HT-29 (cell line): ENCODE measurements at places on chromosomes 1 and 21.

DNA sequence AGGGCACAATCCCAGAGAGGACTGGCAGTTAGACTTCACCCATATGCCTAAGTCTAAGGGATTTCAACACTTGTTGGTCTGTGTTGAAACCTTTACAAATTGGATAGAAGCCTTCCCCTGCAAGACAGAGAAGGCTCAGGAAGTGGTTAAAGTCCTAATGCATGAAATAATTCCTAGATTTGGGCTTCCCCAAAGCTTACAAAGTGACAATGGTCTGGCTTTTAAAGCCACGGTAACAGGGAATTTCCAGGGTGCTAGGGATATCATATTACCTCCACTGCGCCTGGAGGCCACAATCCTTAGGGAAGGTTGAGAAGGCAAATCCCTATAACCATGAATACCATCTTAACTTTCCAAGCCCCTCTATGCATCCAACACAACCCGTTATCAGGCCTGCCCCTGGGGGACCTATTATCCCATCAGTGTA, 3.3 kb upstream of the FMO4 start:
- DNase-seq, result no peak

- DNase-seq, result no peak
These were observed 44.0 kb downstream of the TBX15 start for GRCh38 chr1:118944133-118944532.

GRCh38 chr21:16250273-16250672, 520.5 kb downstream of the USP25 start:
- no peak for DNase-seq

GRCh38 chr1:118184739-118185083, 317 bp downstream of the SPAG17 start:
- DNase-seq, result no peak

DNA sequence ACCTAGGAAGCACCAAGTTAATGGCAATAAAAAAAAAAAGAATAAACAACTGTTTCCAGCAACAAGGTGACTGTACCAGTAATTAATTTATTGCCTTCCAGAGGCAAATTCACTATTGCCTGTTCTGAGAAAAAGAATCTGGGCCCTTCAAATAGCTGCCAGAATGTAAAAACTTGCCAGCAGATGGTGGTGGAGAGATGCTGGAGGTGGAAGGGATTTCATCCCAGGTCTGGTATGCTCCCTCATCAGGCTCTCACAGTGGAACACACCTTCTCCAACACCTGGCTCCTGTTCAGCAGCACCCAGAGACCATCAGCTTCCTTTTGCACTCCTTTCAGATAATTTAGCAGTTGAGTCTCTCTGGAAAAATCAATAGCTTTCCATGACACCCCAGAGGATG, 792.9 kb upstream of the ADAMTS5 start:
- no peak for DNase-seq

- no peak for DNase-seq
These were observed 8.6 kb downstream of the ZNF281 start for GRCh38 chr1:200401263-200401662.

DNA sequence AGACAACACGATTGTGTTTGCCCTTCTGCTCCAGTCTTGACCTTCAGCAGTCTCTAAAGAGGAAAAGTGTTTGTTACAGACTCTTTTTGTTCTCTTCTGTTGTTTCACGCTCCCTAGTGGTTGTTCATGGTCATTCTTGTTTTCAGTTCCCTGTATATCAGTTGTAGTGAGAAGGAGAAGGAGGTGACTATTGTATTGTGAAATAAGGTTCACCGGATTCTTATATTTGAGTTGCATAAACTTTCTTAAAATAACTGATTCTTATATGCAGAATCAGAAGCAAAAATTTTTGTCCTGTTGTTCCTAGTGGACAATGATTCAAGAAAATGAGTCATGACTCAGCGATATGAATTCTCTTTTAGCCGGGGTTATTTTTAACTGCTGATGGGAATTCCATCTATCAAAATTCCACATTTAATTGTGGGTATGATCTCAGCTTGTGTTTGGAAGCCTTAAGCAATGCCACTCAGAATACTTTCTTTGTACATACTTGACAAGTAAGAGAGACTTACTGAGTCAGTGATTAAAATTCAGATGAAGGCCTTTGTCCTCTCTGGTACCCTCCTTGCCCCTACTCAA, 152.2 kb downstream of the CLEC20A start:
- DNase-seq, result peak; percentile 70

DNA sequence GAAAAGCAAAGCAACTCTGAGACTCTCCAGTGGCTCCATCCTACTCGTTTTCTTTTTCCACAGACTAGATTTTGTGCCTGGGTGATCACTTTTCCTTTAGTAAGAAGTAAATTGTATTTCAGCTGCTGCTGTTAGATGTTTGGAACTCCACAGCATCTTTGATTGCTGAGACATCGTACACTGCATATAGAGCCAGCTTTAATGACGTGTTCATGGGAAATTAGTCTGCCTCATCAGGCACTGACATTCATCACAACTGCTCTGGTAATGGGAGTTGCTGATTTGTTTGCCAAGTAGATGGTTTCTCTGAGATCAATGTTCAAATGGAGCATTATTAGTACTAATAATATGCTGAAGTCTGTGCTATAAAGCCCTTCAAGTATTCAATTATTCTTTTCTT, 573.8 kb upstream of the NR5A2 start:
- no peak for DNase-seq

GRCh38 chr1:119673171-119673940, 25.3 kb upstream of the ZNF697 start:
- peak; percentile 38 for DNase-seq

GRCh38 chr1:202075389-202075788, 47.3 kb upstream of the GPR37L1 start:
- no peak for DNase-seq

GRCh38 chr21:28066596-28067387, 925.9 kb downstream of the LTN1 start:
- no peak for DNase-seq

- DNase-seq, result no peak
These were observed 20.3 kb upstream of the ADGRB2 start for GRCh38 chr1:31784356-31785019.

- DNase-seq, result no peak
These were observed 88.5 kb upstream of the GPR88 start for GRCh38 chr1:100449477-100449876.

GRCh38 chr1:9249534-9250410, 15.2 kb downstream of the H6PD start:
- no peak for DNase-seq

DNA sequence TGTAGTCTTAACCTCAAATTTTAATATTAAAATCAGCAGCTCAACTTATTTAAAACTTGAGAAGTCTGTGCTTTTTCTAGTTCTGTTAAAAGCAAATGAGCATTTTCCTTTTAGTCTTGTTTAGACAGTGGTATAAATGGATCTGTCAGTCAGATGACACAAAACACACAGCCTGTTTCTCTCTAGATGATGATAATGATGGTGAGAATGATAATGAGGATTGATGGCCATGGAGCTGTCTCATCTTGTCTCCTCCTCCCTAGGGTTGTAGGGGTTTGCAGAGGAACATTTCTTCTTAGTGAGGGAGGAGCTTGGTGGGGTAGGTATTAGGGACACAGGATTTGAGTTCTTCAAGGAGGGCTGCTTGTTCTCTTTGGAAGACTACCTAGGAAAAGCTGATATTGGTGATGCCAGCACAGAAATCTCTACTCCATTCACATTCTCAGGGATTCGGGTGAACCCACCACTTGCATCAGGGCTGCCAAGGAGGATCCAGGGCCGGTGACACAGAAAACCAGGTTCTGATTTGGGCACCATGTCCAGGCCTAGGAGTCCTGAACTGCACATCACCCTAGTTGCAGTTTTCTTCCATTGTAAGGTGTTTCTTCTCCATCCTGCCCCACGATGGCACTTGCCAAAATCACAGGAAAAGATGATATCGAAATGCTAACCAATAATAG, 147.6 kb downstream of the RHOU start:
- no peak for DNase-seq

- DNase-seq, result no peak
These were observed 219.7 kb downstream of the NFIA start for GRCh38 chr1:61301824-61302657.

- DNase-seq, result peak; percentile 6
These were observed 28.5 kb downstream of the ANP32E start for GRCh38 chr1:150207281-150207971.

DNA sequence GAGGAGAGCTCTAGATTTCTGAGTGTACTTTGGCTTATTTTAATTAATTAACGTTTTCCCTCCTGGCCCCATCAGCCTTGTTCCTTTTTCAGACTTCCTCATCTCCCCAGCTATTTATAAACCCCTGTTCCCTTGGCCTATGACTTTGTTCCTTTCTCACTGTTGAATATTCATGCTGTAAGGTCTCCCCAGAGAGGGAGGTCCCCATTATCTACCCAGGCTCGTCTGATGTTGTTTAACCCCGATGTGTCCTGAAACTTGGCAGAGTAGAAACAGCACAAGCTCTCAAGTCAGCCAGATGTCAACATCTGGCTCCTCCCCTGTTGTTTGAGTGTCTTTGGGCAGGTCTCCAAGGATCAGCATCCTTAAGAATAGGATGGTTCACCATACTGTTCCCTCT, 153.6 kb downstream of the HIVEP3 start:
- no peak for DNase-seq

GRCh38 chr1:179510038-179510437, 65.7 kb downstream of the NPHS2 start:
- no peak for DNase-seq

GRCh38 chr1:235461954-235462353, 42.3 kb downstream of the B3GALNT2 start:
- no peak for DNase-seq

- no peak for DNase-seq
These were observed at the start of gene IFI16 for GRCh38 chr1:159009704-159010361. Gene IFI16 (plus strand): TSS chr1:159009907. CDS start chr1:159014681, 4,774 bp downstream.

DNA sequence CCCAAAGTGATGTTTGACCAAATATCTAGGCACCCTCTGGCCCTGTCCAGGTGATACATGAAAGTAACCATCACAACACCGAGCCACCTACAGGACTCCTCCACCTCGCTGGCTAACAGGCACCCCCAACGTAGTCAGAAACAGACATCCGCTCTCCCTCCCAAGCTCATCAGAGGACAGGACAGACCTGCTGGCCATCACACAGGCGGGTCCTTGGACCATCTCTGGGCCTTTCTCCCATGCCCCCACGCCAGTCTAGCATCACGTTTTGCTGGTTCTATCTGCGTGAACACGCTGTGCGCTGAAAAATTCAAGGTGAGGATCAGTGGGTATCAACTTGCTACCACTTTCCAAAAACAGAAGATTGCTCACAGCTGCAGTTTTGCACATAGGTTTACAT, 21.4 kb upstream of the ADARB1 start:
- DNase-seq, result no peak

DNA sequence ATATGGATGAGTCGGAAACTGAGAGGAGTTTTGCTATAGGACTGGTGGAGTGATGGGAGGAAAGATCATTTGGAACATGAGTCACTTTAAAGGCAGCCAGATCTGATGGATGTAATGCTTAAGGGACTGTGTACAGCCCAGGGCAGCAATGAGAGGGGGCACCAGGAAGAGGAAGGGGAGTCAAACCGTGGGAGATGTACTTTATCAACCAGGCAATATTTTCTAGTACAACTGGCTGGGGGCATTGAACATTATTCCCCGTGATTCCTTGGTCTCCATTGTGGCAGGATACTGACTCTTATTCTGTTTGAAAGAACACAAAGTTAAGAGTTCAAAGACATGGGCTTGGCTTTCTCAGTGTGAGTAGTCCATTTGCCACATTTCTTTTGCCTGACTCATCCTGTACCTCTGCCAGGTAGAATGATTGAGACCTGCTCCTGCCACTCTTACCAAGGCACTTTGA, 268.2 kb upstream of the NR5A2 start:
- DNase-seq, result peak; percentile 77

DNA sequence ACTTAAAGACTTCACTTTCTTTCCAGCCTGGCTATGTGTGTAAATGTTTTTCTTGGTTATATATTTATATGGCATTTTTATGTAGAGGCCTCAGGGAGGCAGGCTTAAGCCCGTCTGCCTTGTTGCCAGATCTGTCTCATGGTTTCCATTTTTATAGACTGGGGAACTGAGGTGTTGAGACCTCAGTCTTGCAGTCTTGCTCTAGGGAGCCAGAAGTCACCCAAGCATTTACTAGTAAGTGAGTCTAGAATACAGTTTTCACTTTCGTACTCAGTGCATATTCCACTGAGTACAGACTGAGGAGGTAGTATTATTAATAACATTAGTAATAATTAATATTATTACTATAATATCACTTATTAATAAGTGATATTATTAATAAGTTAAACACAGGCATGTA, 161.4 kb downstream of the UCK2 start:
- DNase-seq, result no peak

GRCh38 chr21:16044676-16045075, 314.9 kb downstream of the USP25 start:
- DNase-seq, result no peak

- peak; percentile 39 for DNase-seq
These were observed 77.8 kb downstream of the C4BPA start for GRCh38 chr1:207181847-207182246.

DNA sequence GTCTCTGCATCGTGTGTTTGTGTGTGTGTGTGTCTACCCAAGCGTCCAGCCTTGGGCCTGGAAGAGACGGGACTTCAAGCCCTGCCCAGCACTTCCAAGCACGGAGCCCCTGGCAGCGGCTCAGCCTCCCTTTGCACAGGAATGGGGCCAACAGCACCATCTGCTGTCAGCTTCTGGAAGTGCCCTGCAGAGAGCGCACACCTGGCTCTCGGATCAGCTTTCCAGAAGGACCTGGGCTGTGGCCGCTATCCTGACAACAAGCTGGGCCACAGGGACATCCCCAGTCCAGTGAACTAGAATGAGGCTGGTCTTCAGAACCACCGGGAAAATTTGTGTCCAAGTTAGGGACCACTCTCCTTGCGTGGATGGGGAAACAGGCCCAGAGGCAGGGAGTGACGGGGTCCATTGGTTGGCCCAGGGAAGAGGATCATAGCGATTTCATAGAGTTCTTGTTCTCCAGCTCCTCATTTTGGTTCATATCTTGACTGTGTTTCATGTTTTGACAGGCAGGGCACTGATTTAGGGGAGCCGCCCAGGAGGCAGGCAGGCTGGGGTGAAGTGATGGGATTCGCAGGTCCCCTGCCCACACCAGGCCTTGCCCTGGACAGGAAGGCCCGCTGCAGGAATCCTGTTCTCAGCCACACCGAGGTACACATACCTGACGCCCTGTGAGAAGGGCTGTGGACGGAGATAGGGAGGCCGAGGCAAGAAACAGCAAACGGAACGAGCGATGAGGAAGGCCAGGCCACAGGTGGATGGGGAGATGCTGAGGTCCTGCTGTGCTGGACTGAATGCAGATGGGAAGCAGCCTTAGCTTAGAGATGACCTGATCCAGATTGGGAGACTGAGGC, 38.4 kb downstream of the TAS1R2 start:
- DNase-seq, result peak; percentile 91

- DNase-seq, result no peak
These were observed 3.0 kb downstream of the GPR61 start for GRCh38 chr1:109542657-109543056.

DNA sequence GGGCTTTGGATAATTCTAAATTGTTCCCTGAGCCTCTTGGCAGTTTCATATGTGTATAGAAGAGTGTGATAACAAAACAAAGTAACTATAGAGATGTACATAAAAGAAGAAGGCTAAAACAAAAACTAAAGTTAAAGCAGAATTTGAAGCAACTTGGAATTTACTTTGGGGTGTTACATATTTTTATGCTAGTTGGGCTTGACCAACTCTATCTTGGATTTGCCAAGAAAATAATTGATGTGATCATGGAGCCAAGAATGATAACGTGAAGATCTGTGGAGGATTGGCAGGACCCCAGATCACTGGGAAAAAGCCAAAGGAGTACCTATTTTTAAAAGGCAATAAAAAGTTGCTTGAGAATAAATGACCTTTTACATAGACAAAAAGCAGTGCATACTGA, 206.9 kb downstream of the LMO4 start:
- DNase-seq, result no peak
